NCI-H510A (cell line): ENCODE measurements at places on chromosomes 16 and 17.

DNA sequence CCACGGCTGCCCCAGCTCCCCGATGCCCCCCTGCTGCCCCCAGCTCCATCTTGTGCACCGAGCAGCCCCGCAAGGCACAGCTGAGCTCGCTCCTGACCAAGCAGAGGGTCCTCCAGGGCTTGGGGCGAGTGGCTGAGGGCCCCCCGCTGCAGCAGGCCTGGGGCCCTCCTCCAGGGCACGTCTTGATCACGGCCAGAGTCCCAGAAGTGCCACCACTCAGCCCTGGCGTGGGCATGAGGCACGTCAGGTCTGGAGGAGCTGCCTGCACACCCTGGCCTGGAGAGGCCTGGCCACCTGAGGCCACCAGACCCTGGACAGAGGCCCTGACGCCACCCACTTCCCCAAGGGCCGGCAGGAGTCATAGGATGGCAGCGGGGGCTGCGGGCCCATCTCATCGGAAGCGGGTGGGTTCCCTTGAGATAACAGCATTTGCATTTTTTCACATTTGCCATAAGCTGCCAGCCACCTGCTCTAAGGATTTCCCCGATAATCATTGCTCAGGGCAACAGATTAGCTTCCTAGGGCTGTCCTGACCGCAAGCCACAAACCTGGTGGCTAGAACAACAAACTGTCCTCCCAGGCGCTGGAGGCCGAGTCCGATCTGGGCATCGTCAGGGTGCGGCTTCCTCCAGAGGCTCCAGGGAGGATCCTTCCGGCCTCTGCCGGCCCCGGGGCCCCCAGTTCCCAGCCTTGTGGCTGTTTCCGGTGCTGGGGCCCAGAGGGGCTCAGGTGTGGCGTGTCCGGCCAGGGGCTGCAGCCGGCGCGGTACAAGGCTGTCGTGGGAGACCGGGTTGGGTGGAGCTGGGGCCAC, 23.9 kb upstream of the C1QTNF8 start:
- DNase-seq = no peak

- no peak for DNase-seq
These were observed 9.3 kb downstream of the C16orf90 start for GRCh38 chr16:3485821-3486505.

- DNase-seq = no peak
These were observed 11.1 kb downstream of the MARF1 start for GRCh38 chr16:15631730-15632409.

DNA sequence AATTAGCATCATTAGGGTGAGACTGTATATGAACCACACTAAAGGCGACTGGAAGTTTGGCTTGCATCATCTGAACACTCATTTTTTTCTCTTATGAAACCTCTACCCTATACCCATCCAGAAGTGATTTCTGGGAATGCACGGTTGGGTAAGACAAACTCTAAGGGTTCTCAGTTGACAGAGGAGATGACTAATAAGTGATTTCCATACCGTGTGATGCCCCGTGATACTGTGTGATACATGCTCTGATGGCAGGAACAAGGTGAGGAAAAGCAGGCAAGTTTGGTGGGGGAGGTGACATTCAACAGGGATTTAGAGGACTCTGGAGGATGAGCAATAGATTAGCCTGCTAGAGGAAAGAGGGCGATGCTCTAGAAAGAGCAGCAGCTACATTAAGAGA, 156.4 kb upstream of the CCL2 start:
- no peak for DNase-seq

- no peak for DNase-seq
These were observed 86.4 kb downstream of the HAPSTR1 start for GRCh38 chr16:9177861-9178260.

DNA sequence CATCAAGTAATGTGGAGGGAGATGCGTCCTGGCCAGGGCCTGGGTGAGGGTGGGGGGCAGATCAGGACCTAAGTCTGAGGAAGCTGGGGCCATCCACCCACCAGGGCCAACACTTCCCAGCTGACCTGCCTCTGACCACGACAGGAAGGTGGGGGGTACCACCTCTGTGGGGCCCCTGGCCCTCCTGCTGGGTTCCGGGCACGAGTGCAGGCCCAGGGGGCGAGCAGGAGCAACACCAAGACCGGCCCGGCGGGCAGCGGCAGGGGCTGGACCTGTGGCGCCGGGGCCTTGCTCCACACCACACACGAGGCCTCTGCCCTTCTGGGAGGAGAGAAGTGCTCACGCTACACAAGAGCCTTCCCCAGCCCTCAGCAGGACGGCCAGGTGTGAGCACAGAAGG, 13.3 kb downstream of the PDIA2 start:
- no peak for DNase-seq
